ENCODE measurements at places on chromosomes 3 and 15.

DNA sequence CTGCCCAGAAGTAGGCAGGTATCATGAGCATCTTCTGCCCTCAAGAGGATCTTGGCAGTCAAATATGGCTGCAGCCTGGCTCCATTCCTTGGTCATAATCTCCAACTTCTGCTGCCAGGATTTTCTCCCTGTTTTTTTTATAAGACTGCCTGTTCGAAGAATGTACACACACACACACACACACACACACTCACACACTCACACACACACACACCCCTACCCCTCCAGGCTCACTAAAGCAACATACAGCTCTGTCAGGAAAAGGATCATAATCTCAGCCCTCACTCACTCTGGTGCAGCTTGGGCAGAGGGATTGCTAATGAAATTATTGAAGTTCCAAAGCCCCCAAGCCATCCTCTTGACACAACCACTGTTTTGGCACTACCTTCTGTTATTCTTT, 129.2 kb upstream of the BFSP2 start:
- no peak for DNase-seq

GRCh38 chr3:188240189-188240981, 86.4 kb downstream of the LPP start:
- no peak for DNase-seq

DNA sequence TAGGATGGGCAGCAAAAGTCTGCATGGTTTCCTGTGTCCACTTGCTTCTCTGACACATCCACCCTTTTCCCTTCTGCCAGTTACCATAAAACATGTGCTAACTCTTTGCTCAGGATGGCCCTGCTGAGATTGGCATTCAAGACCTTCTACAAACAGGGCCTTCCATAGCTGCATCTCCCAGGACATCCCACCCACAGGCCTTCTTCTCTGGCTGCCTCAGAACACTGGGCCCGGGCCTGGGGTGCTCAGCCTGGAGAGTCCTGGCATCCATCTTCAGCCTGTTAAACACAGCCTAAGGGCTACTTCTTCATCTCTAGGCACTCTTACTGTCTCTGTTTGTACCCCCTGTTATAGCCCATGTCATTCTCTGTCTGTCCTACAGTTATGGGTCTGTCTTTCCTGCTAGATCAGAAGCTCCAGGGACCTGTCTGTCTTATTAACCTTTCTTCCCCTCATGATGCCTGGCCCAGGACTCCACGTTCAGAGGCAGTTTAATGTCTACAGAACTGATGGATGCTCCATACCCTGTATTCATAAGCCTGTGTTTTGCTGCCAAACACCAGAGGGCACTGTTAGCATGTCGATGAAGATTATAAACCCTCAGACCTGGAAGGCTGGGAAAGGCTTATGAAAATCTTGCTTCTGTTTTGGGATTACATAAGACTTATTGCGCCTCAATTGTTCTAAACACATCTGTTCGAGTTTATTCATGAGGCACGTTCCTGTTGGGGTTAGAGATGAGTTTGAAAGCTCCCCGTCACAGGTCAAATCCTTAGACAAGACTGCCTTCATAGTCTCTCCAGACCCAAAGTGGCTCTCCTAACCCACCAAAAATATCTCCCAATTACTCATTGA, 16.5 kb downstream of the SEMA3G start:
- DNase-seq = peak; percentile 49

DNA sequence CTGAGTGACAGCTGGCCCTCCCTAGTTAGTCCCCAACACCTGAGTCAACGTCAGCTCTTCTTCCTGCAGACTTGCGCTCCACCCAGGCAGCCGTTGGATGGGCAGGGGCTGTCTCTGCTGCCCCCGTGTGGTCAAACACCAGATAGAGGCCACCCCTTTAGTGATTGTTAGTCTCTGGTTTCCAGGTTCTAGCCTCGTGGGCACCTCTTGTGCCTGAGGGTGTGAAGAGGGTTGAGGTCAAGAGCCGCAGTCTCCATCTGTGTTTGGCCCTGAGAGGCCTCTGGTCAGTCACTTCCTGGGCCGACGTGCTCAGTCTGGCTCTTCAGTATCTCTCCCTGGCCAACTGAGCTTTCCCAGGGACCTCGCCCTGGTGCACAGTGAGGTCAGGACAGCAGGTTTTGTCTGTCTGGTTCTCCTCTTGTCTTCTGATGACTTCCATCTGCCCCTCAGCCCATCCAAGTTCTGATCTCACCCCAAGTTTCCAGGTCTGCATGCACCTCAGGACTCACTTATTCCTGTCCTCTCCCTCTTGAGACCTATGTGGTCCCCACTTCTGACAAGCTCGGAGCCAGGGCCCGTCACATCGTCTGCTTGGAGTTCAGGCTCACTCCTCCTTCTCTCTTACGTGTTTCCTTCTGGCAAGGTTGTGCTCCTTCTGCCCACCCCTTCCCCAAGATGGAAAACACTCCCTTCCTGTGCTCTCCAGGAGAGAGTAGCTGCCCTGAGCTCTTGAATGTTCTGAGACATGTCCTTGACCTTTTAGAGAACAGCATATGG, 20.9 kb downstream of the CD276 start:
- peak; percentile 69 for DNase-seq

DNA sequence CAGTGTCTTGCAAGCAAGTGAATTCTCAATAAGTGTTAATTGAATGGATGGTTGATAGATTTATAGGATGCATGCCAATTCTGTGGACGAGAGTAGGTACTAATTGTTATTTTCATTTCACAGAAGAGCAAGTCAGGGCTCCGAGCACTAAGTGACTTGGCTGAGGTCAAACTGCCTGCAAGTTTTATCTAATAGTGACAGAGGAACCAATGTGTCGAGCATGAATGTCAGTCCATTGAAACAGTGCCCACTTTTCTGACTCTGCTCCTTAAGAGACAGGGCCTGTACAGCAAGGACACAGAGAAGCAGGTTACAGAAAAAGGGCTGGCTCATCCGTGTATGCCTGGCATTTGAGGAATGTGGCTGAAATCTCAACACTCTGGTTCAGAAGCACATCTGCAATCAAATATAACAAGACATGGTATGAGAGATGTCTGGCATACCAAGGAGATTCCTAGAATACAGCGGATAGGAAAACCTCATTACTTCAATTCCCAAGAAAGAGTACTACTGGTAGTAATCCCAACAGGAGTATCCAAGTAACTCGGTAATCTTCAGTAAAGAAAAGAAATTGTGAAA, 6.0 kb upstream of the B3GNT5 start:
- no peak for DNase-seq

DNA sequence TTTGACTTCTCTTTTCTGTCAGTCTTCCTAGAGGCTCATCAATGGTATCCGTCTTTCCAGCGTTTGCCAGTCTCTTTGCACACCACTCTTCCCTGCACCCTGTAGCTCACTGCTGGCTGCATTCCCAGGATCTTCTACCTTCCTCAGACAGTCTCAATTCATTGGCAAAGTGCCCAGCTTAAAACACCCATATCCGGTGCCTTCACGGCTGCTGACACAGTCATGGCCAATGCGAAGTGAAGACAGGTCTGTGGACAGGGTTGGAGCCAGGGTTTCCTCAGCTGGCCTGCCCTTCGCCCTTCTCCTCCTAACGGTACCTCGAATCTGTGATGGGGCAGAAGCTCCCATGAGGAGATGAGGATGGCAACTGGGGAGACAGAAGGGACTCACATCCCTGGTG, 36.1 kb downstream of the PTH1R start:
- DNase-seq = no peak

GRCh38 chr15:99605490-99605931, 39.7 kb downstream of the MEF2A start:
- no peak for DNase-seq

GRCh38 chr3:50396502-50396901, 37.2 kb upstream of the TMEM115 start:
- DNase-seq = no peak

GRCh38 chr3:70387889-70388288, 75.5 kb upstream of the MDFIC2 start:
- DNase-seq = no peak

GRCh38 chr3:56800130-56800831, 1.5 kb downstream of the ARHGEF3 start:
- DNase-seq = peak; percentile 80

DNA sequence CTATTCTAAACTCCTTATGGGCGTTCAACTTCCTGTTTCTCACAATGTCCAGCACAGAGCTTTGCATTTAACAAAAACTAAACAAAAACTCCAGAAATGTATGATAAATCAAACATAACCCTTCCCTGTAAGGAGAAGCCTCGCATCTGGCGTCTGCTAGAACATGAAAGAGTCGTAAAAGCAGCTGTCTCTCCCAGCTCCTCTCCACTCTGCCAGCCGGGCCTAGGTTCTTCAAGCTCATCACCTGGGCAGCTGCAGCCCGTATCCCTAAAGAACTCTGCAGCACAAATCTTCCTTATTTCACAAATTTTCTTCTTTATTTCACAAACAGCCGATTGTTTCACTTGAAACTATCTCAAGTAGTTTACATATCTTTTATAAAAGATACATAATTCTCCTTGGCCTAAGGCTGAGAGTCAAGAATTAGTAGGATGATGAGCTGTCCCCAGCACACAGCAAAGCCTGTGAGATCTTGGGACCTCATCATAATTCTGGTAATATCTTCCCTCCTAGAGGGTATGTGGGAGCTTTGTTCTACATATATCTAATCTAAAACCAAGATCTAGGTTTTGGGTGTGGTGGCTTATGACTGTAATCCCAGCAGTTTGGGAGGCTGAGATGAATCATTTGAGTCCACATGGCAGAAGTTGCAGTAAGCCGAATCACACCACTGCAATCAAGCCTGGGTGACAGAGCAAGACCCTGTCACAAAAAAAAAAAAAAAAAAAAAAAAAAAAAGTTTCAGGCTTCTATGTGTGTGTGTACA, 35.3 kb downstream of the ANXA2 start:
- peak; percentile 36 for DNase-seq

DNA sequence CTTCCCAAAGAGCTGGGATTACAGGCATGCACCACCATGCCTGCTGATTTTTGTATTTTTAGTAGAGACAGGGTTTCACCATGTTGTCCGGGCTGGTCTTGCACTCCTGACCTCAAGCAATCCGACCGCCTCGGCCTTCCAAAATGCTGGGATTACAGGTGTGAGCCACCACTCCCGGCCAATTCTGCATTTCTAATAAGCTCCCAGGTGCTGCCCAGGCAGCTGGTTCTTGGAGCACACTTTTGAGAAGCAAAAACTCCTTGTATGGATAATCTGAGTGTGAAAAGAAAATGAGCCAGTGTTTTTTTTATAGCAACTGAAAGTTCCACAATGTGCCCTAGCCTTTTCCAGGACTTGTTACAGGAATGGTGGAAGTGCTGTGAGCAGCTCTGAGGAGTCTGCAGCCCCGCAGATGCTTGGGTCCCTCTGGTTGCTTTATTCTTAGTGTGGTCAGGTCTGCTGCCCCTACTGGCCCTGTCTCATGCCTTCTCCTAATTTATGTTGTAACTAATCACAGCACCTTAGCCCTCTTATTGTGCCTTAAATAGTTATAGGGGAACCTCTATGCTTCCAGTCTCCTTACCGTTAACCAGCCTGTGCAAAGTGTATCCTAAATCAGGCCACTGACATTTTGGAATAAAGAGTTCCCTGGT, 13.5 kb upstream of the KCNAB1 start:
- no peak for DNase-seq

GRCh38 chr3:46812237-46812791, 50.9 kb downstream of the MYL3 start:
- DNase-seq = peak; percentile 82

DNA sequence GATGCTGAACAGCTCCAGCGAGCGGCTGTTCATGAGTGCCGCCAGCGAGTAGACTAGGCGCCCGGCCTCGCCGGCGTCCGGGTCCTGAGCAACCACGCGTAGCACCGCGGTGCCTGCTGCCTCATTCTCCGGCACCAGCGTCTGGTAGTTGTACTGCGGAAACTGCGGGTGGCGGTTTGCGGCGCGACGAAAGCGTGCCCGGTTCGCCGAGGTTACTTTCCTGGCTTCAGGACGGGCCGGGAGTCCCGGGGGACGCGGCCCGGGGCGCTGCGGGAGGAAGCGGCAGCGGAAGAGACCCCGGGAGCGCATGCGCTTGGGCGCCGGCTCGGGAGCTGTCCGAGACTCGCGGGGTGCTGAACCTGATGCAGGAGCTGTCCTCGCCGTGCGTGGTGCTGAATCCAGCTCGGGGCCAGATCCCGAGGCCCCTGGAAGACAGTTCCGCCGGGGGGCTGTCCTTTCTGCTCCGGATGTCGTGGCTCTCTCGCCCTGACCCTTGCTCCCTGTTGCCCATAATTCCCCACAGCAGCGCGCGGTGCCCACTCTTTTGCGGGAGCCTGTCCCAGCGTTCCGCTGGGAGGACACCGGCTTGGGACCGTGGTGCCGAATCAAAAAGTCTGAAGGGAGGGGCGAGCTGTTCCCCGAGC, 1.1 kb downstream of the CELSR3 start:
- DNase-seq = peak; percentile 75

GRCh38 chr15:40070608-40071218, 31.7 kb upstream of the SRP14 start:
- no peak for DNase-seq

GRCh38 chr15:85280203-85280602, 100.2 kb upstream of the AKAP13 start:
- DNase-seq = no peak

- DNase-seq = peak; percentile 69
Observed at GRCh38 chr15:80776420-80777045, 2.6 kb upstream of the CEMIP start.

- no peak for DNase-seq
Observed at GRCh38 chr3:57572096-57572495, 16.0 kb downstream of the PDE12 start.

GRCh38 chr3:105813710-105814109, 55.1 kb downstream of the CBLB start:
- DNase-seq = no peak

- DNase-seq = no peak
Observed at GRCh38 chr15:47688573-47689086, 28.7 kb upstream of the SEMA6D start.

DNA sequence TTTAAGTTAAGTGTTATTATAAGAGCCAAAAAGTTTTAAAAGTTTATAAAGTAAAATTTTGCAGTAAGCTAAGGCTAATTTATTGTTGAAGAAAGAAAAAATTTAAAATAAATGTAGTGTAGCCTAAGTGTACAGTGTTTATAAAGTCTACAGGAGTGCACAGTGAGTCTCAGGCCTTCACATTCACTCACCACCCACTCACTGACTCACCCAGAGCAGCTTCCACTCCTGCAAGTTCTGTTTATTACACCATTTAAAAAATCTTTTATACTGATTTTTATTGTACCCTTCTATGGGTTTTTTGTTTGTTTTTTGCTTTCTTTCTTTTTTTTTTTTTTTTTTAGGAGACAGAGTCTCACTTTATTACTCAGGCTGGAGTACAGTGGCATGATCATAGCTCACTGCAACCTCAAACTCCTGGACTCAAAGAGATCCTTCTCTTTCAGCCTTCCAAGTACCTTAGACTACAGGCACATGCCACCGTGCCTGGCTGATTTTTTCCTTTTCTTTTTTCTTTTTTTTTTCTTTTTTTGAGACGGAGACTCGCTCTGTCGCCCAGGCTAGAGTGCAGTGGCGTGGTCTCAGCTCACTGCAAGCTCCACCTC, 25.9 kb downstream of the CSTA start:
- DNase-seq = no peak

- no peak for DNase-seq
Observed at GRCh38 chr3:59845386-59845785, 795.6 kb upstream of the CFAP20DC start.

- no peak for DNase-seq
Observed at GRCh38 chr3:39937315-39937714, 127.9 kb downstream of the MYRIP start.

- DNase-seq = no peak
Observed at GRCh38 chr3:86774082-86774691, 216.8 kb downstream of the VGLL3 start.

Data from activated CD4-positive, alpha-beta T cell treated with anti-CD3 and anti-CD28 coated beads, Interleukin-2, amount 50 U/mL, for 48 hours (primary cell).